ENCODE measurements at places on chromosomes 11 and 22.

DNA sequence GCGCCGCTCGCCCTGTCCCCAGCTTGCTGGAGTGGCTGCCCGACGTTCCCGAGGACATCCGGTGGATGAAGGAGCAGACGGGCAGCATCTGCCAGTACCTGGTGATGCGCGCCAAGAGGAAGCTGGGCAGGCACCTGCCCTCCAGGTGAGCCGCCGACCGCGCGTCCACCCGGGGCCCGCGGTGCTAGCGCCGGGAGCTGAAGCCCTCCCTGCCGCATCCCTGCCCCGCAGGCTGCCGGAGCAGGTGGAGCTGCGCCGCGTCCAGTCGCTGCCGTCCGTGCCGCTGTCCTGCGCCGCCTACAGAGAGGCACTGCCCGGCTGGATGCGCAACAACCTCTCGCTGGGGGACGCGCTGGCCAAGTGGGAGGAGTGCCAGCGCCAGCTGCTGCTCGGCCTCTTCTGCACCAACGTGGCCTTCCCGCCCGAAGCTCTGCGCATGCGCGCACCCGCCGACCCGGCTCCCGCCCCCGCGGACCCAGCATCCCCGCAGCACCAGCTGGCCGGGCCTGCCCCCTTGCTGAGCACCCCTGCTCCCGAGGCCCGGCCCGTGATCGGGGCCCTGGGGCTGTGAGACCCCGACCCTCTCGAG lies 3.3 kb upstream of the CRACR2B start:
- DNase-seq, result no peak

- peak; percentile 42 for DNase-seq
These were observed 64.0 kb downstream of the CCDC81 start for GRCh38 chr11:86438685-86439084.

DNA sequence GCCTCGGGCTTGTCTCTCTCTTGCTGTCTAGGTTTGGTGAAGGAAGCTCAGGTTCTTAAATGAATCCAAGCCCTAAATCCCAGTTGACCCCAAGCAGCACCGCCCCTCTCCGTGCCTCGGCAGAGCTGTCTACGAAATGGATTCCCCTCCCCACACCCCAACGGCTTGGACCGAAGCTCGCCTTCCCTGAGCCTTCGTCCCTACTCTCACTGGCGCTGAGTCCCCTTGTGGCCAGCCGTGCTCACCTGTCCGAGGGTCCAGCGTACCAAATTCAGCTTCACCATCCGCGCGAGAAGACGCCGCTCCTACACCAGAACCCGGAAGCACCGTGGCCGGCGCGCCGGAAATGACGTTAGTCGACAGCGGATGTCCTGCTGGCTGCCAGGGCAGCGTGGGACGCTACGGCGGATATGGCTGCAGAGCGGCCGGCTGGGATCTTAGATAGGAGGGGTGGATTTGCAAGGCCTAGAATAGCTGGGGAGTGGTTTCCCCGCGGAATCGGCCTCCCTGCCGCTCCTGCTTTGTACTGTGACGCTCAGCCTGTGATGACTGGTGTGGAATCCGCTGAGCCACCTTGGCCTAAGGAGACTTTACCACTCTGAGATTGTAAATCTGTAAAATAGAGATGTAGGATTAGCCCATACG lies at the start of gene TFIP11:
TSS of gene TFIP11 (minus strand) at position 325 of the 645 bp plus-strand sequence. CDS start 2,201 bp downstream, outside the sequence.
- DNase-seq, result peak; percentile 89

DNA sequence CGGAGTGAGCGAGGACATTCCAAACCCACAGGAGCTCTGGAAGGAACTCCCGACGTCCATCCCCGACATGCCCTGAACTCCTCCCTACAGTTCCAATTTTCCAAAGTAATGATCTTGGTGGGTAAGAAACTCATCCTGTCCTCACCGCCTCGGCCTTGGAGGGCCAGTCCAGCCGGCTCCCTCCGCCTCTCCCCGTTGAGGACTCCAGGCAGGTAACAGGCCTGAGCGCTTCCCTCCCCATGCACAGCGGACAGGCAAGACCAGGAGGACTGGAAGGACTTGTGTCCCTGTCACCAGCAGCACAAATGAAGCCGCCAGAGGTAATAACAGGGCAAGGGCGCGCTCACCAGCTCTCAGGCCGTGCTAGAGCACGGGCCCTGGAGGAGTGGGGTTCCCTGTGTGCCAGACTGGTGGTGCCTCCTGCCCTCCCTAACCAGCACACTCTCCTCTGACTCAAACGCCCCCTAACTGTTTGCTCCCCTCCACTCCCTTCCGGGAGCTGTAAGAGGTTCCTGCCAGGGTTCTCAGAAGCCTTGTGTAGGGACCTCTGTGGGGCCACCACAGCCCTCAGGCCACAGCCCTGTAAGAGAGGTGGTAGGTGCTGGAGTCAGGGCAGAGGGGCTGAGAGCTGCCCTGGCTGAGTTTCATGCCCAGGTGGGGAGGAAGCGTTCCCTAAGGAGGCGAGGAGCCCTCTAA lies 17.1 kb downstream of the OVOL1 start:
- no peak for DNase-seq

GRCh38 chr11:131393691-131394090 lies 23.3 kb downstream of the NTM start:
- no peak for DNase-seq

- DNase-seq, result no peak
These were observed 27.7 kb downstream of the RSPH14 start for GRCh38 chr22:23113847-23114720.

GRCh38 chr22:31891366-31892079 lies 52.8 kb upstream of the YWHAH start:
- no peak for DNase-seq

GRCh38 chr11:34235189-34235588 lies 122.6 kb downstream of the ABTB2 start:
- DNase-seq, result no peak

- no peak for DNase-seq
These were observed 953 bp upstream of the PACS1 start for GRCh38 chr11:66068923-66069714.

DNA sequence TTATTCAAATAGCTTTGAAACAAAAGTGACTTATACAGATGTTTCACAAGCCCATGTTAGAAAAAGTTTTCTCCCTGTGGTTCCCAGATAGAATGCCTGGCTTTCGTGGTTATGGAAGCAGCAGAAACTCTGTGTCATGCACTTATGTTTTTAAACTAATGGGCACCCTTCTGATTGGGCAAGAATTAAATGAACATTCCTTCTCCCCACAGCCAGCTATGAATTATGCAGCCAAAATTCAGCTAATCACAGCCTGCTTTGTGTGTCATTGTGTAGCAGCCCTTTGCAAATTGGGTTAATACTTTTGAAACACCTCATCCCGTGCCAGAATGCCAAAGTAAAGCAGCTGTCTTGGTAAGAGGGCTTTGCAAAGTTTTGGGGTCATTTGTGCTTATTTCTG lies 46.9 kb downstream of the PANX1 start:
- no peak for DNase-seq

- peak; percentile 87 for DNase-seq
These were observed at the start of gene GRIK4 for GRCh38 chr11:120511116-120511819. Gene GRIK4 (plus strand): TSS chr11:120511748. CDS start chr11:120660319, 148,571 bp downstream.

- DNase-seq, result no peak
These were observed 8.9 kb downstream of the RELT start for GRCh38 chr11:73384872-73385689.

- DNase-seq, result no peak
These were observed 1.2 kb downstream of the KMT2A start for GRCh38 chr11:118437208-118438125.

GRCh38 chr22:30344447-30345200 lies 12.1 kb downstream of the SF3A1 start:
- DNase-seq, result no peak

GRCh38 chr11:47418454-47419259 lies 7.6 kb downstream of the PSMC3 start:
- DNase-seq, result no peak

- DNase-seq, result no peak
These were observed 21.0 kb downstream of the ASCL2 start for GRCh38 chr11:2249189-2249916.

GRCh38 chr22:35604621-35605368 lies 12.3 kb downstream of the MB start:
- DNase-seq, result peak; percentile 34

- DNase-seq, result no peak
These were observed 376.7 kb upstream of the CCDC179 start for GRCh38 chr11:23236826-23237555.

DNA sequence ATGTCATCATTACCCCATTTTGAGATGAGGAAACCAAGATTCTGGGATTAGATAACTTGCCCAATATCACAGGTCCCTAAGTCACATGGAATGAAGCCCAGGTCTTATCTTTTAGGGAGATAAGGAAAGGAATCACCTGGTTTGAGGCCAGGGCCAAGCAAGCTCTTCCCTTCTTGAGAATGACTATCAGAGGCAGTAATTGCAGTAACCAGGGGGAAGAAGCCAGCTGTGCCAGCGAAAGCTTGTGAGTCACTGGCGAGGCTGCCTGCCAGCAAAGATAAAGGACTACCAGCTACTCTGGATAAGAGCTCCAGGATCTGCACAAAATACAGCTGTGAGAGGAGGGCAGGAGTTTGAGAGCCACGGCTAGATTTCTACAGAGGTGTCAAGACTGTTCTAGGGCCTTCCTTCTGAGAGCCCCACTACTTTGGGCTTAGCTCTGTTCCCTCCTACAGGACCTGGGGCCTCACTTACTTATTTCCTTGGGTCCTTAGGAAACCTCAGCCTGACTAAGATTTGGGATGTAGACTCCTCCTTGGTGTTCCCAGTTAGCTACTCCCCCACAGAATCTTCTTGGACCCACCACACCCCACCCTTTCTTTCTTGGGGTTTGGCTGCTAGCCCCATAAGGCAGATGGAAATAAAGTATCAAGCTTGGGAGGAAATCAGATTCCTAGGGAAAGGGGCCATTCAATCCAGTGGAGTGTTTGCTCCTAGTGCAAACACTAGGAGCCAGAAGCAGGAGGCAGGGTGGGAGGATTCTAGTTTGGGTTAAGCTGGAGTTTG lies 9.7 kb upstream of the CCKBR start:
- DNase-seq, result peak; percentile 31

GRCh38 chr11:257766-258493 lies 20.3 kb upstream of the NLRP6 start:
- no peak for DNase-seq

DNA sequence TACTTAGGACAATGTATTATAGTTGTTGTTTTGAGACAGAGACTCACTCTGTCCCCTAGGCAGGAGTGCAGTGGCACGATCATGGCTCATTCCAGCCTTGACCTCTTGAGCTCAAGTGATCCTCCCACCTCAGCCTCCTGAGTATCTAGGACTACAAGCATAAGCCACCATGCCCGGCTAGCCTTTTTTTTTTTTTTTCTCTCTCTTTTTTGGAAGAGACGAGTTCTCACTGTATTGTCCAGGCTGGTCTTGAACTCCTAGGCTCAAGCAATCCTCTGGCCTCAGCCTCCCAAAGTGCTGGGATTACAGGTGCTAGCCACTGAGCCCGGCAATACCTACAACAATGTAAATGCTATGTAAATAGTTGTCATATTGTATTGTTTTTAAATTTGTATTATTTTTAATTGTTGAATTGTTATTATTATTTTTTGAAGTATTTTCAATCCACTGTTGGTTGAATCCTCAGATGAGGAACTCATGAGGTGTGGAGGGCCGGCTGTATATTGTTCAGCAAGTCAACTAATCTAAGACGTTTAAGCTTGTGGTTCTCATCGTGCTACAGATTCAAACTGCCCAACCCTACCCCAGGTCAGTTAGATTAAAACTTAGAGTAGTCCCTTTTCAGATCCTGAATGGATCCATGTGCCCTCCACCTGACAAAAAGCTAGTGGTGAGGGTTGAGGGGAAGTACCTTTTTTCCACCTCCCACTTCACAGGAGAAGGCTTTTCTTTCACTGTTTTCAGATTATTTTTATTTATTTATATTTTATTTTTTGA lies 11.9 kb upstream of the ZNF280A start:
- no peak for DNase-seq

GRCh38 chr11:1073851-1074243 lies 827 bp upstream of the MUC2 start:
- no peak for DNase-seq

DNA sequence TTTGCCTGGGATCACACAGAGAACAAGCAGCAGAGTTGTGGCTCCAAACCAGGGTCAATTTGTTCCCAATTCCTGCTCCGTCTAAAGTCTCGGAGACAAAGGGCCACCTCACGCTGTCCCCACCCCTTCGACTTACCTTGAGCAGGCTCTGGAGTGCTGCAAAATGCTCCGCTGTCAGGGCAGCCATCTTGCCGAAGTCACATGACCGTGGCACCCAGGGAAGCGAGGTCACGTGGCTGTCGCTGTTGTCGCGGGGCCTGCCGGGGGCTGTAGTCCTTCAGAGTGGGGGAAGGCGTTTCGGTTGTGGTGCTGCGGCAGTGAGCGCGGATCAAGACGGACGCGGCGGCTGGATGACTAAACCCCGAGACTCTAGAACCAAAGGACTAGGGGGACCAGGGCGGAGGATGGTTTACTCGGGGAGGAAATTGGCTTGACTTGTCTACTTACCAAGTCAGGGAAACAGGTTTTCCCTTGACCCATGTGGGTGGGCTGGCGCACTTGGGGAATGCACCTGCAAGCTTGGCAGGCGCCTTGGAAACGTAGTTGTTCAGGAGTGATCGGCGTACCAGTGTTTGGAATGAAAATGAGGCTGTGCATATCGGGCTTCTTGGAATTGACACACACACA lies at the start of gene COMMD9:
TSS of gene COMMD9 (minus strand) at position 199 of the 627 bp plus-strand sequence. CDS start at position 187, 12 bp downstream.
- DNase-seq, result peak; percentile 98

DNA sequence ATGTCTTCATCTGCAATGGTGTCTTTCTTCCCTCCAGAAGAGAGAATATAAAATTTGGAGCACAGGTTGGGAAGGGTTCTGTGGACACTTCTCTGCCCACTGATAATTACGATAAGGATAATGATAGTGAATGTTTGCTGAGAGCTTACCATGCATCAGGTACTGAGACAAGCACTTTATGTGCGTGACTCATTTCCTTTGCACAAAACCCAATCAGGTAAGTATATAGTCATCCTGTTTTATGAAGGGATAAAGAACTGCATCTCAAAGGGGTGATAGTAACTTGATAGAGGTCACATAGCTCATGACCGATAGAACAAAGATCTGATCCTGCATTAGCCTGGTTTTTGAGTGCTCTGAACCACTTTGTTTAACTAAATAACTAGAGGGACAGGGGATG lies 9.4 kb downstream of the DRD2 start:
- no peak for DNase-seq

GRCh38 chr11:1459764-1460395 lies 26.7 kb downstream of the MOB2 start:
- no peak for DNase-seq

Data from HTR-8/SVneo (cell line).